ENCODE measurements at places on chromosomes 7 and 10.

DNA sequence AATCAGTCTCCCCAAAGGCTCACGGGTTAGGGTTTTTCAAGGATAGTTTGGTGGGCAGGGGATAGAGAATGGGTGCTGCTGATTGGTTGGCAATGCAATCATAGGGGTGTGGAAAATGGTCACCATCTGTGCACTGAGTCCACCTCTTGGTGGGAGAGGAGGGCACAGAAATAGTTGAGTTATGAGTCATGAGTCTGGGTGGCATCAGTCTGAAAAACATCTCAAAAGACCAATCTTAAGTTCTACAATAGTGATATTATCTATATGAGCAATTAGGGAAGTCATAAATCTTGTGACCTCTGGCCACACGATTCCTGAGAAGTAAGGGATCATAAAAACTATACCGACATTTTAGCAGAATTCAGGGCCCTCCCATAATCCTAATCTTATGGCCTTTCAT, 62.7 kb downstream of the LGI1 start:
- DNase-seq = no peak

DNA sequence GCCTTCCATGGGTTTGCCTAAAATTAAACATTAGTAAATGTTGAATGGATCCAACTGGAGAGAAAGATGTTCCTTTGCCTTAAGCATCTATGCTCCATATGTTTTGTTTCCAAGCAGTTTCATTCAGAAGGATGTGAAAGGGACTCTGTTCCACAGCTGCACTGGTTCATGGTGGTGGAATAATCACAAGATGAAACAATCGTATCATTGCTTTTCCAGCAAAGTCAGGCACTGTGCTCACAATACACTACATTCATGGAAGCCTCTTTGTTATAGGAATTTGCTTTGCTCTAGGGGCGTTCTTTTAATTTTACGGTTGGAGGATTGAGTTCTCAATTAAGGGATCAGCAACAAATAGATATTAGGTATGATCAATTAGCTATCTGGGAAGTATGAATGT, 33.8 kb downstream of the RAMP3 start:
- DNase-seq = no peak

- DNase-seq = no peak
Observed at GRCh38 chr10:15374566-15374965, 3.5 kb upstream of the FAM171A1 start.

DNA sequence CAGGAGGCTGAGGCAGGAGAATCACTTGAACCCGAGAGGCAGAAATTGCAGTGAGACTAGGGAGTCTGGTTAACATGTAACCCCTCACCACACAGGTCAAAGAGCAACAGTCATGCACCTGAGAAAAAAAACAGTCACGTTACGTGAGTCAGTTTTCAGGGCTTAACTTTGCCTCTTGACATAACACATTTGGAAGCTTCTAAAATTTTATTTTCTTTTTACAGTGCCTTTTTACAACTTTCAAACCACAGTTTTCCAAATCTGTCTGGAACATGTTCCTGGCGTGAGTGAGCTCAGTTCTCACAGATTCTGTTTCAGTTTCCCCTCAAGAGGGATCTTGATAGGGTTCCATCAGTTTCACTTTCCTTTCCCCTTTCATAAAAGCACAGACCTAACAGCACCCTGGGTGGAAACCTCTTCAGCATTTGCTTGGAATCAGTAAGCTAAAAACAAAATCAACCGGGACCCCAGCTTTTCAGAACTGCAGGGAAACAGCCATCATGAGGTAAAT, 4.4 kb downstream of the IFIT3 start:
- DNase-seq = peak; percentile 33

- DNase-seq = no peak
Observed at GRCh38 chr10:120981601-120982391, 130.6 kb downstream of the WDR11 start.

DNA sequence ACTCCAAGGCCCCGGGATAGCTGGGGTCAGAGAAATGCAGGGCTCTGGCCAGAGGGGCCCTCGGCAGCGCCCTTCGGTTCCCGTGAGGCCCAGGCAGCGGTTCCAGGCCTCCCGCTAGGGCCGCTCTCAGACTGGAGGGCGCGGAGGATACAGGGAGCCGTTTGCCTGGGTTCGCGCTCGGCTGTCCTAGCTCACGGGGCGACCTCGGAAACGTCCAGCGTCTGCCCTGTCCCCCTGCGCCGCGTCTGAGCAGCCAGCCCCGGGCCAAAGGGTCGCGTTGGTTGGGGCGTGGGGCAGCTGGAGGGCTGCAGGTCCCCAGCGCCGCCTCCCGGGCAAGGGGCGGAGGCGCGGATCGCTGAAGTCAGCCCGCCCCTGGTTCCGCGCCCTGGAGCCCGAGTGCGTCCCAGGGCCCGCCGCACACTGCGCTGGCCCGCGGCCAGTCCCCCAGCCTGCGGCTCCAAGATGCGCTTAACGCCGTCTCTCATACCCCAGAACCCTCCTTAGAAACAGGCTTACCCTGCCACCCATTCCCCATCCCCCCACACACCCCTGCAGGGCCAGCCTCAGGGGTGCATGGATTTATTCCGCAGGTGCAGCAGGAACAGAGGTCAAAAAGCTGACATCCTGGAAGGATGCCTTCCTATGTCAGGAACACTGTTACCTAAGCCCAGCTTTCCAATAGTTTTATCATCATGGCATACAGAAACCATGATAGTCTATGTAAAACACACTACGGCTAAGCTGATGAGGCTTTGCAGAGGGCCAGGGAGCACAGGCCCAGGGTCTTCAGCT, 22.1 kb upstream of the OPN4 start:
- peak; percentile 13 for DNase-seq

DNA sequence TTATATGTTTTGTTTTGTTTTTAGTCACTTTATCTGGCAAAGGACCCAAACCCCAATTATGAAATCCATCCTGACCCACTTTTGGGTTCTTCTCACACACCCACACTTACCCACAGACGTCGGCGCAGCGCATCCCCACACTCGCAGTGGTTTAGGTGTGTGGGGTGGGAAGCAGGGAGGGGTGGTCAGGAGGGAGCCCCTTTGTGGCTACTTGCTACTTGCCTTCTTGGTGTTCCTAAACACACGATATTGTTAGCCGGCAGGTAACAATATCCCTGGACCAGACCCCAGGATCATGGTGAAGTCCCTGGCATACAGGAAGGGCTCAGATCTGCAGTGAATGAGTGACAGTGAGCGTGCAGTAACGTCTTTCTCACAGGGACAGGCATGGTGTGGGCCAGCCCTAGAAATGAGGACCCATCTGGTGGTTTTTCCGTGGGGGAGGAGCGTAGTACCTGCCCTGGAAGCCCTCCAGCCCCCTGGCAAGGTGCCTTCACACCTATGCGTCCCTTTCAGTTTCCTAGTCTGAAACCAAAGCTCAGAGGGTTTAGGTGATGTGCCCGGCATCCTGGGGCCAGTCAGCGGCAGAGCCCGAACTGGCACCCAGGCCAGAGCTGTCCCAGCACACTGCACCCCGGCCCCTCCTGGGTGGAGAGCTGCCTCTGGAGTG, 4.4 kb downstream of the SPOCK2 start:
- DNase-seq = peak; percentile 78

DNA sequence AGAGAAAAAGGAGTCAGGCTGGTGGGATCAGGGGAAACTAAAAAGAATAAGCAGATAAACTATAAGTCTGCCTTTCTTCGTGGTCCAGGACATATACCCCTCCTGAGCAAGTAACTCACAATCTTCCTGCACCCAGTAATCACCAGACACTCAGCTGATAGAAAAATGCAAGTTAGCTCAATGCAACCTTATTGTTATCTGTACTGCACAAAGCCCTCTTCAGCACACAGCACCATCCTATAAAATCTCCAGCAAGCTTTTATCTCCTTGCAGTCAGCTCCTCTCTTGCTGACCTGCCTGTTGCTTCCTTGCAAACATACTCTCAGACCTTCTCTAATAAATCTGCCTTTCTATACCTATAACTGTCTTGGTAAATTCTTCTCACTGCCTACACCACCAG, 6.7 kb downstream of the SLC37A3 start:
- DNase-seq = no peak

GRCh38 chr7:127678337-127678736, 26.3 kb downstream of the SND1 start:
- DNase-seq = no peak

- DNase-seq = no peak
Observed at GRCh38 chr10:10976652-10977051, 41.0 kb upstream of the CELF2 start.

DNA sequence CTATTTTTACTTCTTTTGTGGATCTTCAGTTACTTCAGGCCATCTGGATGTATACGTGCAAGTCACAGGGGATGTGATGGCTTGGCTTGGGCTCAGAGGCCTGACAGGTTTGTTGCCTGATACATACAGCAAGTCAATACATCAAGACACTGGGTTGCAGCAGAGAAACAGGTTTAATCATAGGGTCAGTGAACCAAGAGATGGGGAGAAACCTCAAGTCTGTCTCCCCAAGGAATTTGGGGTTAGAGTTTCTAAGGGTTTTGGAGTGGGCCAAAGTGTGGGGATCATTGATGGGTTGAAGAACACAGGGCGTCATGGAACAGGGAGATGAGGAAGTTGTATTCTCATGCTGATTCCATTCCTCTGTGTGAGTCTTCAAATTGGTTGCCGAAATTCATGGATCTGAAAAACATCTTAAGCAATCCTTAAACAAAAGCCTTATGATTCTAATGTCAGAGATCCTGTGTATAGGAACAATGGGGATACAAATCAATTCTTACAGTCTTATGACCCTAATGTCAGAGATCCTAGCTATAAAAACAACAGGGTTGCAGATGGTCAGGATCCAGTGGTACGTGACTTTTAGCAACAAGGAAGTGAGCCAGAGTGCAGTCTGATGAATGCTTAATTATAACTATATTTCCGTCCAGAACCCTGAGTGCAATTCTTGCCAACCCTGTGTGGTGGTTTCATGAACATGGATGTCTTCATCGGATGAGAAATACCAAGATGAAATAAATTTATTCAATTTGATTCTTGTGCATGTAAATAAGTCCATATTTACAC, 18.9 kb downstream of the OTUD1 start:
- no peak for DNase-seq

GRCh38 chr10:90328896-90329295, 528.9 kb downstream of the HTR7 start:
- no peak for DNase-seq

DNA sequence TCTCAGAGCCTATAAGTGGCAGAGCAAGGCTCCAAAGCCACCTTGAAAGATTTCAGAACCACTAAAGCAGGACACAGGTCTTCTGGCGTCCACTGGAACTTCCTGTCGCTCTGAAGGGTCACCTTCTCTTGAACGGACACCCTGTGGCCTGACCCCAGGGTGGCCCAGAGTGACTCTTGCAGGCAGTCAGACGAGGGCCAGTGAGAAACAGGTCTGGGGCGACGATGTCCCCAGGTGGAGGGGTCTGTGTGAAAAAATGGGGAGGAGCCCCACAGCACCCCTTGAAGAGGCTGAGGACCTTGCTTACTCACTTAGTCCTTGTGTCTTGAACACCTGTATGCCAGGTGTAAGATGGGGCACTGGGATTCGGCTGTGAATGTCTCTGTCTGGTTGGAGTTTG, 946 bp upstream of the RASGEF1A start:
- DNase-seq = no peak

DNA sequence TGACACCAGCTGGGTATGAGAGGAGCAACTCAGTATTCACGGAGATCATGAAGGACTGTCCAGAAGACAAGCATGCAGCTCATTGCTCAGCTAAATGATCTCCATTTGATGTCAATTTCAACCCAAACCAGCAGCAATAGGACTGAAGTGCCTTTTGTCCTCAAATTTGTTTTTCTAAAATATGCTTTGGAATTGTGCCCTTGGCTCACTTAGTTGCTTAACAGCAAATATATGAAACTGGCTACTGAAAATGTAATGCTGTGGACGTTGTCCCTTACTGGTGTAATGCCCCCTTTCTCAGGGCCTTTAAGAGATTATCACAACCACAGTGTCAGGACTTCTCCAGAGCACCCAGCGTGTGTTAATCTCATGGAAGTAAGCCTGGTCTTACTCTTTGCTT, 236.2 kb downstream of the SKIDA1 start:
- DNase-seq = no peak

- DNase-seq = no peak
Observed at GRCh38 chr7:32255036-32255435, 184.8 kb upstream of the PDE1C start.

GRCh38 chr10:48536916-48537890, 67.7 kb downstream of the ARHGAP22 start:
- no peak for DNase-seq

GRCh38 chr7:30028749-30029635, 780 bp downstream of the PLEKHA8 start:
- peak; percentile 26 for DNase-seq

- no peak for DNase-seq
Observed at GRCh38 chr7:26680587-26680986, 183.8 kb downstream of the SKAP2 start.

- no peak for DNase-seq
Observed at GRCh38 chr7:18680576-18680975, 185.0 kb downstream of the HDAC9 start.

DNA sequence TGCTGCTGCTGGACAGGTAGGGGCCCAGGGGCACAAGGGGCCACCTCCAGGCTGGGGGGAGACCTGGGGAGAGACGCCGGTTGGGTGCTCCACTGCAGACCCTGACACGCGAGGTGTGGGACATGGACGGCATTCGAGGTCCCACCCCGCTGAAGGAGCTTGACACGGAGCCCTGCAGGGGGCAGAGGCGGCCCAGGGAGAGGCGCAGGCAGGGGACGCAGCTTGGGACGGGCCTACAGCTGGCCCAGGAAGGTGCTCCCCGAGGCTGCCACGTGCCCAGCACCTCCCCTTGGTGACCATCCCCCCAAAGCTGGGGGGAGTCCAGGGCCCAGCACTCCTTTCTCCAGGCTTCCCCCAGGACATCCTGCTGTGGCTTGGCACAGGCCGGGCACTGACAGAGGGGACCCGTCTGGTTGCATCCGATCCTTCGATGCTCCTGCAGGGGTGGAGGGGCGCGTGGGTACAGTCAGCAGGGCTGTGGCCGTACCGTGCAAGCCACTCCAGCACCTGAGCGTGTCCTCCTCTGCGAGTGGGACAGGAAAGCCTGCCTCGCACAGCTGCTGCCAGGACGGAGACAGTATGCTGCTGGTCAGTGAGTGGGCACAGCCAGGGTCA, 174.4 kb downstream of the ELFN1 start:
- DNase-seq = no peak

- DNase-seq = no peak
Observed at GRCh38 chr7:45658716-45659495, 84.7 kb downstream of the ADCY1 start.

Measured in activated CD4-positive, alpha-beta T cell treated with anti-CD3 and anti-CD28 coated beads for 48 hours (primary cell).